ENCODE measurements at places on chromosomes 11 and 22. TPM values are rescaled to one million over a fixed set of nuclear protein-coding genes. Genes with fewer than 3 reads are reported as not detected.

Gene OR56A1
- under 0.01 TPM for total RNA-seq

Gene AMOTL1
- 35.5 TPM for total RNA-seq

Gene LRRC75B
- total RNA-seq, result 8.2 TPM

Gene HEPN1
- total RNA-seq, result not detected

Gene TRPC6
- 5.7 TPM for total RNA-seq

Gene ZP1
- not detected for total RNA-seq

Gene MS4A1
- under 0.01 TPM for total RNA-seq

Gene RFPL3
- total RNA-seq, result not detected

Gene APOL5
- not detected for total RNA-seq

Gene OR4C13
- total RNA-seq, result not detected

Gene HARBI1
- 7.7 TPM for total RNA-seq

Gene CARNS1
- total RNA-seq, result under 0.01 TPM

Gene KIAA0930
- total RNA-seq, result 52.6 TPM

Gene CFAP68
- total RNA-seq, result 15.1 TPM

Gene TMPRSS13
- total RNA-seq, result 0.41 TPM

All from frontal cortex (tissue), 4 donors.